Thymus (tissue), 14 donors: ENCODE measurements at places on chromosomes 2 and 18.

GRCh38 chr2:208010506-208010905 is 14.8 kb downstream of the PLEKHM3 start:
- no peaks in the 10 kb centered on the region for H3K4me1 ChIP-seq
- no peak overlapping the region for H3K4me3 ChIP-seq
- H3K27me3 ChIP-seq: no peaks in the 10 kb centered on the region
- no peak for DNase-seq
- no peak overlapping the region for H3K27ac ChIP-seq
- H3K36me3 ChIP-seq: no peaks in the 10 kb centered on the region

- H3K36me3 ChIP-seq: no peaks in the 10 kb centered on the region
- no peaks in the 10 kb centered on the region for H3K27me3 ChIP-seq
- no peaks in the 10 kb centered on the region for H3K4me1 ChIP-seq
- H3K4me3 ChIP-seq: no peak overlapping the region
Observed at GRCh38 chr18:34592961-34593382, 117.1 kb upstream of the DTNA start.

DNA sequence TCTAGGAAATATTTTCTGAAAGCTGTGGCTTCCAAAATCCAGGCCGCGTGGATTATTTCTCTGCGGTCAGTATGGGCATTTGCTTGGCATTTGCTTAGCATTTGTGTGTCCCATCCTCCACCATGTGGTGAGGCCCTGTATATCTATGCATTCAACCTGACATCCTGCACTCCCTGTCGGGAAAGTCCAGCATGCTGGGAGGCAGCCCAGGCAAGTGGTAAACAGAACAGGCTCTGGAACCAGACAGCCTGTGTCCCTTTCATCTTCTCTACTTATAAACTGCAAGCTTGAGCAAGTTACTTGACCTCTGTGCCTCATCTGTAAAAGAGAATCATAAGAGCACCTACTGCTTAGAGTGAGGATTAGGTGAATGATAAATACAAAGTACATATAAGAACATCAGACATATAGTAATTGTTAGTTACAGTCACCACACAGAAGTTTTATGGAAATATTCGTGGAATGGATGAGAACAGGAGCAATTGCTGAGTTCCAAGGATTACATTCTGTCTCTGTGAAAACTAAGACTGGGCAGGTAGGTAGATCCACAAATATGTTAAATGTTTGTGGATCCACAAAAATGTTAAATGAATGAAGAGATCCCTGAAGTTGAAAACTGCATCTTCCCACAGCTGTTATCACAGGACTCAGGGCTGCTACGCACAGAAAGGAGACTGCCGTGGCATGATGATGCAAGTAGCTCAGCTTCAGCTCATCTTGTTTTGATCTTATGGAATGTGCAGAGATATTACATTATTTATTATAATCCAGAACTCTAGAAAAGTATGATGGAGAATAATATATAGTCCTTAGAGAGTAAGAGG is 317.0 kb upstream of the MMADHC start:
- no peaks in the 10 kb centered on the region for H3K36me3 ChIP-seq
- no peak for DNase-seq
- H3K27me3 ChIP-seq: no peaks in the 10 kb centered on the region
- H3K4me3 ChIP-seq: no peak overlapping the region
- H3K4me1 ChIP-seq: no peaks in the 10 kb centered on the region

GRCh38 chr2:138030459-138030858 is 66.2 kb downstream of the HNMT start:
- H3K27me3 ChIP-seq: no peaks in the 10 kb centered on the region
- H3K4me3 ChIP-seq: no peak overlapping the region
- no peak for DNase-seq
- H3K27ac ChIP-seq: no peak overlapping the region
- H3K4me1 ChIP-seq: peaks cover 4% of the 10 kb centered on the region

GRCh38 chr2:233247116-233247515 is 4.4 kb upstream of the ATG16L1 start:
- peaks cover 3% of the 10 kb centered on the region for H3K4me1 ChIP-seq
- H3K36me3 ChIP-seq: no peaks in the 10 kb centered on the region
- no peak overlapping the region for H3K27ac ChIP-seq
- no peak for DNase-seq
- H3K27me3 ChIP-seq: no peaks in the 10 kb centered on the region
